Activated B cell treated with CpG ODN at 0.5 μM for 24 hours (primary cell): ENCODE measurements at places on chromosomes 1 and 21. TPM values are rescaled to one million over a fixed set of nuclear protein-coding genes. Genes with fewer than 3 reads are reported as not detected.

Gene CRP
- not detected in 2 replicates for total RNA-seq

Gene PKP1
- total RNA-seq = not detected in 2 replicates

Gene EVA1C
- 0.20 and 0.38 TPM in 2 replicates for total RNA-seq

Gene BARHL2
- total RNA-seq = not detected in 2 replicates

Gene ST6GALNAC3
- 9.1 and 12.6 TPM in 2 replicates for total RNA-seq

Gene LRRC41
- total RNA-seq = 59.5 and 60.2 TPM in 2 replicates

Gene AHDC1
- total RNA-seq = 22.4 and 23.3 TPM in 2 replicates

Gene CACNA1E
- total RNA-seq = 0.37 and 0.91 TPM in 2 replicates

Gene OR6K3
- total RNA-seq = not detected in 2 replicates

Gene PPFIA4
- 0.12 and 0.29 TPM in 2 replicates for total RNA-seq

Gene UMODL1
- 0.04 TPM in 1 of 2 replicates, not detected in the other for total RNA-seq

Gene RGS1
- total RNA-seq = 52.9 and 56.8 TPM in 2 replicates

Gene UBL4B
- total RNA-seq = not detected in 2 replicates

Gene PRR9
- not detected in 2 replicates for total RNA-seq

Gene RUNX3
- 141 and 153 TPM in 2 replicates for total RNA-seq

Gene ZSWIM5
- 1.6 and 2.3 TPM in 2 replicates for total RNA-seq

Gene TMEM269
- total RNA-seq = 0.20 and 0.31 TPM in 2 replicates

Gene HTR1D
- total RNA-seq = not detected in 2 replicates

Gene LRRC53
- not detected in 2 replicates for total RNA-seq

Gene MAGOH
- total RNA-seq = 56.6 and 65.0 TPM in 2 replicates

Gene WNT9A
- total RNA-seq = 0.05 TPM in 1 of 2 replicates, not detected in the other

Gene FAM110D
- not detected in 2 replicates for total RNA-seq

Gene PIK3CD
- total RNA-seq = 238 and 265 TPM in 2 replicates

Gene KCNK2
- not detected in 2 replicates for total RNA-seq

Gene LCA5L
- 0.33 and 0.86 TPM in 2 replicates for total RNA-seq

Gene SPAG17
- not detected in 2 replicates for total RNA-seq

Gene TRAF5
- 61.4 and 73.1 TPM in 2 replicates for total RNA-seq

Gene LCE1E
- total RNA-seq = not detected in 2 replicates

Gene TAL1
- not detected in 2 replicates for total RNA-seq

Gene KCNE2
- total RNA-seq = not detected in 2 replicates

Gene CRYBG2
- total RNA-seq = 0.27 and 0.86 TPM in 2 replicates

Gene LDLRAD1
- not detected in 2 replicates for total RNA-seq

Gene PDZK1
- 0.13 TPM in 1 of 2 replicates, not detected in the other for total RNA-seq

Gene NHLH1
- 0.46 and 0.71 TPM in 2 replicates for total RNA-seq

Gene RPL5
- total RNA-seq = 1,685 and 1,766 TPM in 2 replicates

Gene TNFRSF4
- 0.86 and 1.1 TPM in 2 replicates for total RNA-seq

Gene ELAPOR1
- total RNA-seq = 0.27 and 0.38 TPM in 2 replicates
